ENCODE measurements at places on chromosomes 2 and 18. TPM values are rescaled to one million over a fixed set of nuclear protein-coding genes. Genes with fewer than 3 reads are reported as not detected.
A peak's percentile ranks its signal among the peaks of the same experiment; 100 is the strongest.

DNA sequence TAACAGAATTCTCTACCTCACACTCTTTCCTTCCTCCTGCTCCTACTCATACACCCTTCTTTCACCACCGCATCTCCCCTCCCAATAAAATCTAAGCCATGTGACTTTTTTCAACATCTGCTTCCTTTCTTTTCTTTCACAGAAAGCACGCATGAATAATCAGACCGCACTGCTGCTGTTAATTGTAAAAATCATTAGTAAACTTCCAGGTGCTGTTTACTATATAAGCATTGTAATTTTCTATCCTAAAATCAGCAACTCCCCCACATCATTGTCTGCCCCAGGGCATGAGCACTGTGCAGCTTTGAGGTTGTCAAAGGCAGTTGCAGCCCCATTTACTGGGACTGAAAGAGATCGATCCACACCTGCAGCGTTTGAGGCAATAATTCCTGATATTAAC lies 782.6 kb upstream of the ID2 start:
- DNase-seq: no peak

DNA sequence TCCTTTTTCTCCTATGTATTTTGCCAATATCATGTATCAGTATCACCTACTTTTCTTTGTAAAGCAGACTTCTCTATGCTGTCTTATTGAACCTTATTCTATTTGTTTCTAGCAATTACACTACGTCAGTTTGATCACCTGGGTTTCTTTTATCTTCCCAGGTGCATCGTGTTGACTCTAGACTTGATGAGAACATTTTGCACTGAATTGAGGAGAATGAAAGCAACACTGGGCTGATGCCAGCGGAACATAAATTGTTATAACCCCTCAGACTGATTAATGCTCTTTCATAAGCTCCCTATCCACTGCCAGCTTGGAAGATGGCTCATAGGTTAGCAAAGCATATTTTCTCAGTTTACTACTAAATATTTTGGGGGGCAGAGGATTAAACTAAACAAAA lies 140.6 kb downstream of the EPHA4 start:
- DNase-seq: no peak

DNA sequence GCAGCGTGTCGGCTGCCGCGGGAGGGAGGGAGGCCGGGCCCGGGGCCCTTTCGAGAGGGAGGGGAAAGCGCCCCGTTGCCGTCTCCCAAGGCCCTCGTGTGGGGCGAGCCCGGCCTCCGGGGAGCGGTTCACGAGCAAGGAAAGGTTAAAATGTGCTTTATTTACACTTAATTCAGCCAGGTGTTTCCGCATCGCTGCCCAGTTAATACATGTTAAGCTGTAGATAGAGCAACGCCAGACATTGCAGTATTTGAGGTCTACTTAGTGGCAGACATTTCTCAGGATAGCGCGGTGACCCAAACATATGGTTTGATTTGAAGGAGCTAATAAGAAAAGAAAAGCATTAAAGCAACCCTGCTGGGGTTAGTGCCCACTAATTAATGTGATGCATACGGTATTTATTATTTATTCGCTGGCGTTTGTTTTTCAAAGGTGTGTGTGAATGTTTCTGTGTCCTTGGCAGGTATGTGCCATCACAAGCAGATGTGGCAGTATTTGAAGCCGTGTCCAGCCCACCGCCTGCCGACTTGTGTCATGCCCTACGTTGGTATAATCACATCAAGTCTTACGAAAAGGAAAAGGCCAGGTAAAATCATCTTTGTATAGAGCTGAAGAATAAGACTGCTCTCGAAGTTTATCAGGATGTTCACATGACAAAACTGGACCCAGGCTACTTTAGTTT lies 571 bp downstream of the EEF1B2 start:
- DNase-seq: peak; percentile 70

GRCh38 chr2:197559681-197560080 lies 43.8 kb downstream of the MOB4 start:
- DNase-seq: no peak

DNA sequence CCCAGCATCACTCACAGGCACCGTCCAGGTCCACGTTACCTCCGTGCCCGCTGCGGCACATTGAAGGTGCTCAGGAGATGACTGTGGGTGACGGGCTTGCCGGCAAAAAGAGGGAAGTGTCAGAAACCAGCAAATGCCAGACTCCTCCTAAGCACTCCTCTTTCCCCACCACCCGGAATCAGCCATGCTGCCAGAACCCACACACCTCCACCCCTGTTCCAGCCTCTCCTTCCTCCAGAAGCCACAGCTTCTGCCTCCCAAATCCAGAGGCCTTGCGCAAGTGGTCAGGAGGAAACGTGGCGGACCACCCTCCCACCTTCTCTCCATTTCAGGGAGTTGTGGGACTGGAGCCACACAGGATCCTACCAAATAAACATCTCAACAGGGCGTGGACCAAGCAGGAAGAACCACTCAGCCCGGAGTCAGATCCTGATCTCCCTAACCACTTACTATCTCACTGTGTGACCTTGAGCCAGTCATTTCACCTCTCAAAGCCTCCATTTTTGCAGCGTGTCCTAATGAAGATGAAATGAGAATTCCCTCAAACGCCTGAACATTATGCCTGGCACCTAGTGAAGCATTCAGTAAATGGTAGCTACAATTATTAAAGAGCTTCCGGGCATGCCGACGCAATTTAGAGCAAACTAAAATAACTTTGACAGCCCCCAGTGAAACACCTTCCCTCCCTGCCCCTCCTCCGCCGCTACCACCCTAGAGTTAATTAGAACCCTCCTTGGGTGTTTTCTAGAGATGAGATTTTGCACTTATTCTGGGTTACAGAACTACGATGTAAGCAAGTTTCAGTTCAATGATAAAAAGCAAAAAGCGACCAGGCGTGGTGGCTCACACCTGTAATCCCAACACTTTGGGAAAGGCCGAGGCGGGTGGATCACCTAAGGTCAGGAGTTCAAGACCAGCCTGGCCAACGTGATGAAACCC lies 32.9 kb downstream of the SMAD7 start:
- no peak for DNase-seq

DNA sequence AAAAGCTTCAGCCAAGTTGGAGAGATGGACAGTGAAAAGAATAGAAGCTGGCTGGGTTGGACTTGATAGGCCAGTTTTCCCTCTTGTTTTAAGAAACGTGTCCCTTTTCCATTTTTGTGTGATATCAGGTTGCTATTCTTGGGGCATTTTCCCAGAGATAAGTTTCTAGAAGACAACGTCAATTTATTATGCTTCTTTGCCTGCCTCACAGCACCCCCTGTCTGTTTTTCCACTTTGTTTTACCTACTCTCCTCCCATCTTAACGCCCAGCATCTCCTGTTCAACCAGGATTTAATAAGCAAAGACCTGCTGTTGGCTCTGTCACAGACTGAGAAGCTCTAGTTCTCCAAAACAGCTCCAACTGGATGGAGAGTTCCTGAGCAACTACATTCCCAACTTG lies 317.8 kb upstream of the ZNF521 start:
- no peak for DNase-seq

DNA sequence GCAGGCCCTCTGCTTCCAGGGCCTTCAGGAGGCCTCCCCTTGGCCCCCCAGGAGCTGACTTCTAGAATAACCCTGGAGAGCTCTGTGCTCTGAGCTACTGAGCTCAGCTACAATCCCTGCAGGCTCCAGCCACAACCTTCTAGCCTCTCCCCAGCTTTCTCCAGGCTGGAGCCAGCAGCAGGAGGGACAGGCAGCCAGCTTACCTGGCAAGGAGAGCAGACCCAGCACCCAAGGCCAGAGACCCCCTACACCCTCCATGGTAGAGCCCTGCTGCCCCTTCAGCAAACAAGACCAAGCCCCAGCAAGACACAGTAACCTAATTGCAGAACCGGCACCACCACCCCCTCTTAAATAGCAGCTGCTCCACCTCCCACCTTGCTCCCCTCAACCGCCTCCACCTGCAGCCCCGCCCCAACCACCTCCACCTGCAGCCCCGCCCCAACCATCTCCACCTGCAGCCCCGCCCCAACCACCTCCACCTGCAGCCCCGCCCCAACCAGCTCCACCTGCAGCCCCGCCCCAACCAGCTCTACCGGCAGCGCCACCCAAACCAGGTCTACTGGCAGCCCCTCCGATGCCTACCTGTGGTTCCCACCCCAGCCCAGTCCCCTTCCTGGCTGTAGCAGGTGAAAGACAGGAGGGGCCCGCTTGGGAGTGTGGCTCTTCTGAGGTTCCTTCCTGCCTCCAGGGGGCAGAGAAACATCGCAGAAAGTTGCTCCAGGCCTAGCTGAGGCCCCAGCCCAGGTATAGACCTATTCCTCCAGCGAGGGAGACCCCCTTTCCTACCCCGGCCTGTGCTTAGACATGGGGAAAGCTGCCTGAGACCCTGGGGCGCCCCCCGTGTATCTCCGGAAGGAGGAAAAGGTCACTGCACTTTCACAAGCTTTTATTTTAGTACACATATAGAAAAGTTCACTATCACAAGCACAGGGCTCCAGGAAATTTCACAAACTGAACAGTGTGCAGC lies at the start of gene ASTL:
Gene ASTL (minus strand): TSS at position 324 of the 967 bp plus-strand sequence. CDS start 66 bp downstream, at position 258.
- DNase-seq: peak; percentile 82

DNA sequence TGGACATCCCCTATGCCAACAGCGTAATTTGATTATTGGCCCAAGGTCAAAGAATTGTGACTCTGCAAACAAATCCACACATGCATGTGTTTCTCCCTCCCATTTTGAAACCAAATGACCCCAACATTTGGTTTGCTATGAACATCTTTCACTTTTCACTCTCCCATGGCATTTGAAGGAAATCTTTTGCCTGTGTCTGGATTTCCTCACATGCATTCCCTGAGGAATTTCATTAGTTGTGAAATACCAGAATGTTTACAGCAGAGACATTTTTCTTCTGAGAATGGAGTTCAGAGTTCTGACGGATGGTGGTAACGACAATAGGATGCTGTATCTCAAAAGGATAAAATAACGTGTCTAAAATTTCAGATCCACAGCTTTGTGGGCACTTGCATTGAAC lies 60.3 kb upstream of the LMAN1 start:
- DNase-seq: no peak

GRCh38 chr18:76678248-76678647 lies 144.1 kb upstream of the ZNF236 start:
- DNase-seq: no peak

GRCh38 chr2:71506222-71507153 lies 53.1 kb downstream of the DYSF start:
- DNase-seq: no peak

- no peak for DNase-seq
Measured at GRCh38 chr18:61967252-61967891, 74.6 kb upstream of the RNF152 start.

DNA sequence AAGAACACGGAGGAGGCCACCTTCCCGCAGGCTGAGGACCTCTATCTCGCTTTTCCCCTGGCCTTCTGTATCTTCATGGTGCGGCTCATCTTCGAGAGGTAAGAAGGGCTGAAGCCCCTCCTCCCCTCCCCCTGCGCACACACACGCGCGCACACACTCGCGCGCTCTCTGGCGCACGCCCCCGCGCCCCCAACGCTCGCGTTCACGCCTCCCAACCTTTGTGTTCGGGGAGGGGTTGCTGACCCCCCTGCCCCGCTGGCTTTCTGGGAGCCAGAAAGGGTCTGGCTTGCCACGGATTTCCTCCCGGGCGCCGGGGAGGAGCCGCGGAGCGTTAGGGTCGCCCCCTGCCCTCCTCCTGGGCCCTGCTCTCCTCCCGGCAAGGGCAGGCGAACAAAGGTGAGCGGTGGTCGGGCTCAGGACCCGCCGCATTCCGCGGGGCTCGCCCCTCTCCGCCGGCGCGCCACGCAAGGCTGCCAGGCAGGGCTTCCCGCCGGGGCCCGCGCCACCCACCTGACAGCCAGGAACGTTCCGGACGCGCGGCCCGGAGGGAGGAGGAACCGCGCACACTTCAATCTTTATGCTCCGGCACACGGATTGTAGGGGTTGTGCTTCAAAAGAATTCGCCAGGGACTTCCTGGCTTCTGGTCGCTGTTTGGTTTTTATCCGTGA lies 583 bp downstream of the CERS6 start:
- no peak for DNase-seq

- no peak for DNase-seq
Measured at GRCh38 chr18:46291149-46291548, 187.0 kb downstream of the HAUS1 start.

- no peak for DNase-seq
Measured at GRCh38 chr2:1605102-1606045, 138.9 kb downstream of the PXDN start.

- no peak for DNase-seq
Measured at GRCh38 chr18:44904768-44905167, 224.1 kb downstream of the SETBP1 start.

DNA sequence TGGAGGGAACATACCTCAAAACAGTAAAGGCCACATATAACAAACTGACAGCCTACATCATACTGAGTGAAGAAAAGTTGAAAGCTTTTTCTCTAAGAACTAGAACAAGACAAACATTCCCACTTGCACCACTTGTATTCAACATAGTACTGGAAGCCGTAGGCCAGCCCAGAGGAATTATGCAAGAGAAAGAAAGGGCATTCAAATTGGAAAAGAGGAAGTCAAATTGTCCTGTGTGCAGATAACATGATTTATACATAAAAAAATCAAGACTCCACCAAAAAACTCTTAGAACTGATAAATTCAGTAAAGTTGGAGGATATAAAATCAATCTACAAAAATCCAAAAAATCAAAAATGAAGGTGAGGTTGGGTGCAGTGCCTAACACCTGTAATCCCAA lies 8.0 kb upstream of the KDM3A start:
- DNase-seq: no peak

Gene FEV
- total RNA-seq: not detected

Gene DTNB
- total RNA-seq: 33.8 TPM

Gene MYCN
- total RNA-seq: 3.7 TPM

Gene PROKR1
- total RNA-seq: not detected

Gene MRO
- total RNA-seq: 1.9 TPM
